ACHN (cell line): ENCODE measurements at places on chromosomes 12 and 14.

DNA sequence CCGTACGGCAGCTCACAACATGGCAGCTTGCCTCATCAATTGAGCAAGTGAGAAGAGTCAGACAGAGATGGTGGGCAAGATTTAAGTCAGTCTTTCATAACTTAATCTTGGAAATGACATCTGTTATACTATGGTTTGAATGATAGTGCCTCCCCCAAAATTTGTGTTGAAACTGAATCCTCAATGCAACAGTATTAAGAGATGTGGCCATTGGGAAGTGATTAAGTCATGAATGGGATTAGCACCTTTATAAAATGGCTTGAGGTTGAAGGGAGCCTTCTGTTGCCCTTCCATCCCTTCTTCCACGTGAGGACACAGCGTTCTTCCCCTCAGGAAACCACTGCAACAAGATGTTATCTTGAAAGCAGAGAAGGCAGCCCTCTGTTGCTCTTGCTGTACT lies 124.2 kb downstream of the C12orf75 start:
- DNase-seq: no peak

DNA sequence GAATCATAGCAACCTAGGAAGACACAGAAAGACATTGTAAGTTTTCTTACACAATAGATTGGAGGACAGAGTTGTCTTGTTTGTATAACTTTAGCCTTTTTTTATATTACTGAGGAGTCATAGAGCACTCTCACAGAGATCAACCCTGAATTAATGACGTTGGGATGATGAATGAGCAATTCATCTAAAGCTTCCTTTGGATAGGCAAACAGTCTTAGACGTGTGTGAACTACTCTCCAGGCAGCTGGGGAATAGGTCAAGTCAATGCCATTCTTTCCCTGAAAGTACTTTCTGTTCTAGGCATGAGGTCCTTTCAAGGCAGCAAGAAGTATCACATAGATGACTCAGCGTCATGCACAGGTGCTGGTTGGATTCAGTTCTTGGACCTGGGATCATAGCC lies 369.1 kb upstream of the NOVA1 start:
- peak; percentile 0 for DNase-seq

GRCh38 chr12:119687406-119687805 lies 19.5 kb downstream of the PRKAB1 start:
- DNase-seq: no peak

GRCh38 chr12:43058616-43059015 lies 469.1 kb upstream of the PRICKLE1 start:
- DNase-seq: no peak

GRCh38 chr12:94062796-94063635 lies 85.4 kb upstream of the PLXNC1 start:
- no peak for DNase-seq

DNA sequence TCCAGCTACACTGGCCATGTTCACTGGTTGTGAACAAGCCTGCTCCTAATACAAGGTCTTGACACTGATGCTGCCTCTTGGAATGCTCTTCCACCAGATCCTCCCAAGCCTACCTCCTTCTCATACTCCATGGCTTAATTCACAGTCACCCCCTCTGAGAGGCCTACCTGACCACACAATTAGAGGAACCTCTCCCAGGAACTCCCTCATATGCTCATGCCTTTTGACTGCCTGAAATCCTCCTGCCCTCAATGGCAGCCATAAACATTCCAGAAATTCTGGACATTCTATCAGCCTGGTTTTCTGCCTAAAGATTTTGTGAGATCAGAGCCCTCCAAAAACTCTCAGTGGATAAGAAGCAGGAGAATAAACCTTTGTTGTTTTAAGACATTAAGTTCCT lies 340.2 kb downstream of the C12orf75 start:
- DNase-seq: no peak

DNA sequence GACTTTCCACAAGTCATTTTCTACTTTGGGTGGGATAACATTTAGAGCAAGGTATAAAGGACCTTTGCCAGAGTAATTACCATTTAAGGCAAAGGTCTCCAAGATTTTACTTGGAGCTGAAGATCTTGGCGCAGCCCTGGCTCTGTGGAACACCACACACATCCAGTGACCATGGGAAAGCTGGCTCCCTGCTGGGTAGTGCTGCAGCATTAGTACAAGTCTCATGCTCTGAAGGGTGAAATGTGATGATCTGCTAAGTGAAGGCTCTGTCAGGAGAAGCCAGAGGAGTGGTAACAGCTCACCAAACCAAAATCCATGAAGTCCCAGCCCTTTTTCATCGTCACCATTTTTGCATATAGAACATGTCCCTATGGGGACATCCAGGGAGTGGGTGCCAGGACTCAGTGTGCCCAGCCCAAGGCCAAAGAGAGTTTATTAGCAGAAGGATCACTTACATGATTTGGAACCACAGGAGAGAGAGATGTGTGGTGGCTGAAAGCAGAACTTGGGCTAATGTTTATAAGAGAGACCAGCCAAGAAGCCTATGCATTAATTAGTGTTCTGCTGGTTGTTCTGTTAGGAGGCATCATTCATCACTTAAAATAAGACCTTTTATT lies 110.7 kb downstream of the SLC38A6 start:
- DNase-seq: no peak

GRCh38 chr12:45969084-45969483 lies 21.3 kb downstream of the SCAF11 start:
- no peak for DNase-seq

DNA sequence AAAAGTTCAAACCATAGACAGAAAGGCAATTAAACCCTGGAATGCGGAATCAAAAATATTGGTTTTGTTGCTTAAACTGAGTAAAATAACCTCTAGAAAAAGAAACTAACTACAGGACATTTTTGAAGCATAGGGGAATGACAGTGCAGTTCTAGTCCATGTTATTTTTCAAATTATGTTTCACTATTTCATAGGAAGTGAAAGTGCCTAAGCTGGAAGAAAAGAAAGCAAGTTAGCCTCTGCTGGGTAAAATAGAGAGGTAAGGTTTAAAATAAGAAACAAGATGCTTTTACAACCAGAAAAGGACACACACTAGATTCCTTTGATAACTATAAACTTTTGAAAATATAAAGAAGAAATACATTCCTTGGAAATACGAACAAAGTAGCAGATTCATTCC lies 1.1 kb downstream of the CLECL1 start:
- DNase-seq: no peak

DNA sequence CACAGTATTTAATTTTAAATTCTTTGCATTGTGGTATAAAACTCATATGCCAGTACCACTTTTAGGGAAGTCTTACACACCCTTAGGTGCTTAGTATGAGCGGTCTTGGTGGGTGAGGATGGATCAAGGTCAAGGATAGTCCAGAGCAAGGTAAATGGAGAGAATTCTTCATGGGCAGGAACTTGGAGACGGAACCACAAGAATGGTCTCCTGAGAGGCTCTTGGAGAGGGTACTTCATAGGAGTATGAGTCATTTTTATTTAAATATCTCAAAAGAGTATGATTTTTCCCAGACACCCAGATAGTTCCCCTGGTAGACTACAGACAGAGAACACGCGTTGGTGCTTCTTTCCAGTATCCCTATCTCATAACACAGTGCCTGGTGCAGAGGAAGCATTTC lies 21.9 kb downstream of the HSPB8 start:
- no peak for DNase-seq

- DNase-seq: no peak
Measured at GRCh38 chr14:96876747-96877146, 79.6 kb downstream of the VRK1 start.

DNA sequence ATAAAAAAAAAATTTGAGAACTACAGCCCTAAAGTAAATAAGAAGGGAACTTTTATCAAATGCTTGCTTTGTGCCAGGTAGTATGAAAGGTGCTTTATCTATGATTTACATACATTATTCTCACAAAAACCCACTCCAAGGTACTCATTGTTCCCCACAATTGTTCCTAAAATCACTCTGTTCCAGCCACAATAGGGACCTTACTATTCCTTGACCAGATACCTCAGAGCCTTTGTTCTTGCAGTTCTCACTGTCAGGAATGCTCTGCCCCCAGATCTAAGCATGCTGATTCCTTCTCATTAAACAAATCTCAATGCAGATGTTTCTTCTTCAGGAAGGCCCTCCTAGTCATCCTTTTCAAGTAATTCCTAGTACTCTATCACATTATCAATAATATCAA lies 60.2 kb downstream of the PPP1R12A start:
- no peak for DNase-seq

DNA sequence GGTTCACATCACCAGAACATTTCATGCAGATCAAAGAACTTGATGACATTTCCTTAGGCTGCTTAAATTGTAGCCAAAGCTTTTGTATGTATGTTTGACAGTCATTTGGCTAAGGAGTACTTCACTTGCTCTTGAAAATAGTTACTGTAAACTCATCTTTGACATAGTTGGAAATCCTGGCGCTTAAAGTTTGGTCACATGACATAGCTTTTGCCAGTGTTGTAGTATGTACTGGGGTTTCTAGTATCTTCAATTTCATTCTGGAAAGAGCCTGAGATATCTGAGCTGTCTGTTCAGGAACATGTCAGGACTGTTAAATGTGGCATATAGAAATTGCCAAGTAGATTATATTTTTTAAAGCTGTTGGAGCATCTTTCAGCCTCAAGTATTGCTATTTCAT lies 55.7 kb downstream of the WDR20 start:
- no peak for DNase-seq

GRCh38 chr14:37215345-37215744 lies 17.6 kb downstream of the MIPOL1 start:
- no peak for DNase-seq

GRCh38 chr12:24754690-24755638 lies 193.9 kb downstream of the BCAT1 start:
- peak; percentile 82 for DNase-seq

DNA sequence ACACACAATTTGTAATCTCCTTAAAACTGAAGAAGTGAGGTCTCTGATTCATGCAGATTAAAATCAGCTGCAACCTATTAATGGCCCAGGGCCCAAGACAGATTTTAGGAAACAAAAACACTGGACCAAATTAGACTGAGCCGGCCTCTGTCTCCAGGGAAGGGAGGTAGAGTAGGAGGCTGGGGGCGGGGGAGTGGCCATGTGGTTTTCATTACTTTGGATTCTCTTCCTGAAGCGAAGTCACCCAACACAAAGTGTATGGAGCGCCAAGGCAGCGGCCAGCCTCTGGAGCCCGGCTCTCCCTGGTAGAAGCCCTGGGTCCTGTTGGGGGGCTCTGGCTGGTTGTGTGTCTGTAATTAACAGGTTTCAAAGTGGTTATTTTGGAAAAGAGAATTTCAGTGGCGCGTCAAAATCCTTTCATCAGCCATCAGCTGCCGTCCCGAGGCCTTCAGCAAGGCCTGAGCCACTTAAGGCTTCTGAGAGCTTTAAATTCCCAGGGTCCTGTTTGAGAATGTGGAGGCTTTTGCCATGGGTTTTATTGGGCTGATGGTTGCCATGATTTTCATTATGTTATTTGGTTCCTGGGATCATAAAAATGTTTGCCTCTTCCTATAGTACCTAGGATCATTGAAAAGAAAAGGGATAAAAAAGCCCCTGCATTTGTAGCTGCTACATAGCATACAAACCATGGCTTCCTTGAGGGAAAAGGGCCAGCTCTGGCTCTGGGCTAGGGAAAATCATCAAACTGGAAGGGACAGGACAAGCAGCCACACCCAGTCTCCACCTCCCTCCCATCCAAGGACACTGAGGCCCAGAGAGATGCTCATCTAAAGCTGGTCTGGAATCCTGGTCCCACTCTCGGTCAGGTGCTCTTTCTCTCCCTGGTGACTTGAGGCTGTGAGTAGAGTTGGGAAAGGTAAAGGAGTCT lies 282.4 kb downstream of the ZFP36L1 start:
- no peak for DNase-seq

DNA sequence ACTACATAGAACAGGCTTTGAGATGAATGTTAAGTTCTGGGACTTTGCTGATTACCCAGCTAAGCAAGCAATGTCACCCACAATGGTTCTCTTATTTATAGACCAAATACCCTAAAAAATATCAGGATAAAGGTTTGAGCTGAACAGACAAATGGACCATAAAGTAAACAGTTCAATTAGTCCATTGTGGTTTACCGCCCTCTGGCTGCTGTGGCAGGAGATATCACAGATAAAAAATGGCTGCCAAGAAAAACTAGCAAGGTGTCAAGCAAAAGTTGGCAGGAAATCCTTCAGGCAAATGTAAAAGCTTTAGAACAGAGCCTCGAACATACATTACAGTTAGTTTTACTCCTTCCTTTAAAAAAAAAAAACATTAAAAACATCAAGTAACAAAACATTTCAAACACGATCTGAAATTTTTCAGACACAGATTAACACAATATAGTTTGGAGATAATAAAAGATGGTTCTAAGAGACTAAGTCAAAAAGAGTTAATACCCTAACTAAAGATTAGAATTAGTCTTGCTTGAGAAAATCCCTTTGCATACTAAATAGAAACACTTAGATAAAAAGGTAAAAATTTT lies 41.3 kb downstream of the MED13L start:
- DNase-seq: peak; percentile 77

DNA sequence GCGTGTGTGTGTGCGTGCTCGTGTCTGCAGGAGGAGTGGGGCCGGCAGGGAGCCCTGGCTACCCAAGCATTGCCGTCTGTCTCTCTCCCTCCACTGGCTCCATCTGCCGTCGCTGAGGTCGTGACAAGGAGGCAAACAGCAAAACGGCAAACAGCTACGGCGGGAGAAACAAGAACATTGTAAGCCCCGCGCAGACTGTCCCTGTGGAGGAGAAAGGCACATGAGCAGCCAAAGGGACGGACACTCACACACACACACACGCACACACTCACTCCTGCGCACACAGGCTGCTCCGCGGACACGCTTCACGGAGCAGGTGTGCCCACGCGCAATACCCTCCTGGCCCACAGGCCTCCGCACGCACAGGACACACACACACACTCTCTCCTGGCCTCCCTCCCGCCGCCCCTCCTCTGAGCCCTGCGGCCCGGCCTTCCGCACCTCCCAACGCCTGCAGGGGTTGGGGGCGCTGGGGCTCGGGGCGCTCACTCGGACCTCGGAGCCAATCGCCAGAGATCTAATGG lies 905 bp downstream of the CISTR start:
- no peak for DNase-seq

DNA sequence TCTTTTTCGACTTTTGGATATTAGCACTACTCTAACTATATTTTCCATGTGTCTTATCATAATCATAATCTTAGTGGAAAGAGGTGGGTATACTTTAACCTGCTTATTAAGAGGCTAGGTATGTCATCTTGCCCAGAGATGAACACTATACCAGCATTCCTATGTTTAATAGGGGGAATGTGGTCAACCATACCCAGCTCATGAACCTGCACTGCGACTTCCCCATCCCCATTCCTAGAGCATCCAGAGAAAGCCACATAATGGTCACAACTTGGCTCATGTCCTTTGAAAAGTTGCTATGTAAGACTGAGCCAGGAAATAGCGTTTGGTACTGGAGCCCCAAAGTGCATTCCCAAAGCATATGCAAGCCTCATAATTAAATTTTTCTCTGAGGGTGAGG lies 55.2 kb downstream of the TMCC3 start:
- DNase-seq: peak; percentile 53
